Dorsolateral prefrontal cortex (tissue), 122 donors: ENCODE measurements at places on chromosomes 2 and 18.
A peak's percentile ranks its signal among the peaks of the same experiment; 100 is the strongest.

- no peak for DNase-seq
Measured at GRCh38 chr2:131126436-131126835, 21.3 kb downstream of the PLEKHB2 start.

DNA sequence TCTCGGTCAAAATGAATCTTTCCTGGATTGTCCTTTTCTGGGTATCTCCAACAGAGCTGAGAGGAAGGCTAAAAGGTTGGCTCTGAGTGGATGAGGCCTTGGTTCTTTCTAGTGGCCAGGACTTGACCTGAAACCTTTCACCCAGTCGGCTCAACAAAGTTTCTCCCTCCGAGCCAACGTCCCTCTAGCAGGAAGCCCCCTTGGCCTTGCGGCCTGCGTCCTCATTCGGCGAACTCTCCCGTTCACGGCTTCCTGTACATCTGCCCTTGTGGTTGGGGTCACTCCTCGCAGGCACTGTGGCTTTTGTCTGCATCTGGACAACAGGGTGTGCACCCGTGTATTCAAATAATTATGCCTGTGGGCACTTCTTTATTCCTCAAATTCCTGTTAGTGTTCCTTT lies 9.4 kb upstream of the SIX3 start:
- no peak for DNase-seq

DNA sequence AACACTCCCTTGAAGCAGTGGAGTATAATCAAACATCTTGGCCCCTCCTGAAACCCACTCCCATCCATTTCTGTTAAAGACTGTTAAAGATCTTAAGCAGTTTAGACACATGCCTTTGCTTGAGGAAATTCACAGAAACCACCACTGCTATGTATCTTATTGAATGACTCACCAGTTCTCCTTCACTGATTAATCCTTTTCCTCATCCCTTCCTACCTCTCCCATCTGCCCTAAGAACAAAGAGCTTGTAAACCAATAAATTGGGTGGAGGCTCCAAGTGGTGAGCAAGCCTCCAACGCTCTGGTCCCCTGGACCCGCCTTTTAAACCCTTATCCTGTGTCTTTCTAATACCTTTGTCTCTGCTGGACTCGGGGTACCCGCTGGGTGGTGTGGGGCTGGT lies 746.1 kb downstream of the LRP1B start:
- DNase-seq: no peak

GRCh38 chr2:156837635-156838370 lies 401.6 kb downstream of the GPD2 start:
- no peak for DNase-seq

DNA sequence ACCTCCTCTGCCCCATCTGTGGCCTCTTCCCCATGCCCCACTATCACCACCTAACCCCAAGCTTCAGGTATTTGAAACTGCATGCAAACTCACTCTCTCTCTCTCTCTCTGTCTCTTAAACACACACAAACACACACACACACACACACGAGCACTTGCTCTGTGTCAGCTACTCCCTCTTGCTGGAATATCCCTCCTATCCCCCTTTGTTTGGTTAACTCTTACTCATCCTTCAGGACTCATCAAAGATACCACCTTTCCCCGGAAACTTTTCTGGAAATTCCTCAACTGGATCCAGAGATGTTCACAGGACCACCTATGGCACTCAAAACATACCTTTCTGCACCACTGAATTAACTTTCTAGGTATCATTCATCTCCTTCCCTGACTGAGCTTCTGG lies 222.8 kb upstream of the TMEM200C start:
- no peak for DNase-seq

DNA sequence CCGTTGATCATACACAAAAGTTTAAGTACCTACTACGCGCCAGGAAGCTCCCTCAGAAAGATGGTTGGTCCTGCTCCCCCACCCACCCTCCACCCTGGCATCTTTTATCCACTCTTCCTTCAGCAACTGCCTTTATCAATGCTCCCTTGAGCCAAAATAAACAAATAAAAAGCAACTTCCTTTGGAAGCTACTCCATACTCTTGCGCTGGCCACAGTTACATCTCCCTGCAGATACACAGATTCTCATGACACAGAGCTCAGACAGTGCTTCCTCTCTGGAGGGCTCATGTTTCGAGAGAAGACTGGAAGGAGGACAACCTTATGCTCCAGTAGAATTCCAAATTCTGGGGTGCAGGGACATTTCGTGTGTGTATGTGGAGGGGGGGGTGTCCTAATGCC lies 3.8 kb upstream of the STEAP3 start:
- DNase-seq: no peak

GRCh38 chr18:79580498-79581171 lies 99.0 kb upstream of the CTDP1 start:
- DNase-seq: peak; percentile 26

GRCh38 chr2:46032996-46033395 lies 264.2 kb upstream of the EPAS1 start:
- no peak for DNase-seq

- DNase-seq: peak; percentile 9
Measured at GRCh38 chr18:26227051-26227670, 916 bp downstream of the TAF4B start.

- no peak for DNase-seq
Measured at GRCh38 chr2:238820197-238820596, 27.7 kb upstream of the TWIST2 start.

GRCh38 chr2:168350380-168350779 lies 103.0 kb upstream of the STK39 start:
- DNase-seq: no peak

DNA sequence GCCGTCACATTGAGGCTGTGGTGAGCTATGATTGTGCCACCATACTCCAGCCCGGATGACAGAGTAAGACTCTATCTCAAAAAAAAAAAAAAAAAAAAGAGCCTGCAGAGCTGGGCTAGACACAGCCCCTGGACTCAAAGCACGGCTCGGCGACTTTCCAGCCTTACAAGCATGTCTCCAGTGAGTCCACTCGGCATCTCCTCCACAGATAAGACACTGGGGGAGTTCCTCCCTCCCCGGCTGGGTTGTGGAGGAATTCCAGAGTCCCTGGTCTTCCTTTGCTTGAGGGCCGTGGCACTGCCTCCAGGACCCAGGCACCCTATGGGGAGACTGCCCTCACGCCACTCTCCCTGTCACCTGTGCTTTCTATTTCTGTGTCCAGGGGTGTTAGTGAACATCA lies 30.9 kb upstream of the RPL31 start:
- DNase-seq: no peak

DNA sequence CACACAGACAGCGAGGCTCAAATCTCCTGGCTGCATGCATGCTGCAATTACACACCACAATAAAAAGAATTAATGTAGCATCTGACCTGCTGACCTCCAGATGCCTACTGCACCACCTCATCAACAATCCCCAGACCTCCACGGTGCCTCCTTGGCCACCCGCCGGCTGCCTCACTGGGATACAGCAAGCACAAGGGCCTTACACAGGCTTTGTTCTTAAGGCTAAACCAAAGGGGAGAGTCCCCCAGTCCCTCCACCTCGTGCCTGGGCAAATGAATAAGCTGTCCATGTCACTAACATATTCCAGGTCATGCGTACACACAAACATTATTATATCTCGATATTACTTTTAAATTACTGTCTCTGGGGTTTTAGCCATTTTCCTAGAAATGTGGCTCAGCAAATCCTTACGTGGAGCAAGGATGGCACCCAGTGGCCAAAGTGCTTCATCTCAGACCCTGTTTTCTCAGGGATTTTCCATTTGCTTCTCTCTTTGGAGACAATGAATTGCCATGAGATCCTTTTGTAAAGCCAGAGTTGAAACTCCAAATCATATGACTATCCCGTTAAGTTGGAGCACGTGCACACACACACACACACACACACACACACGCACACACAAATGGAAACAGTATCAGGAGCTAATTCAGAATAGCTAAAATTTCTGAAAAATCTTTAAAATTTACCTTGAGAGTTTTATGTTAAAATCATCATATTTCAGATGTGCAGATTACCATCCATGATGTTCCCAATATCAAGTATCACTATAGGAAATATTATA lies 313.8 kb downstream of the PDE11A start:
- peak; percentile 58 for DNase-seq

DNA sequence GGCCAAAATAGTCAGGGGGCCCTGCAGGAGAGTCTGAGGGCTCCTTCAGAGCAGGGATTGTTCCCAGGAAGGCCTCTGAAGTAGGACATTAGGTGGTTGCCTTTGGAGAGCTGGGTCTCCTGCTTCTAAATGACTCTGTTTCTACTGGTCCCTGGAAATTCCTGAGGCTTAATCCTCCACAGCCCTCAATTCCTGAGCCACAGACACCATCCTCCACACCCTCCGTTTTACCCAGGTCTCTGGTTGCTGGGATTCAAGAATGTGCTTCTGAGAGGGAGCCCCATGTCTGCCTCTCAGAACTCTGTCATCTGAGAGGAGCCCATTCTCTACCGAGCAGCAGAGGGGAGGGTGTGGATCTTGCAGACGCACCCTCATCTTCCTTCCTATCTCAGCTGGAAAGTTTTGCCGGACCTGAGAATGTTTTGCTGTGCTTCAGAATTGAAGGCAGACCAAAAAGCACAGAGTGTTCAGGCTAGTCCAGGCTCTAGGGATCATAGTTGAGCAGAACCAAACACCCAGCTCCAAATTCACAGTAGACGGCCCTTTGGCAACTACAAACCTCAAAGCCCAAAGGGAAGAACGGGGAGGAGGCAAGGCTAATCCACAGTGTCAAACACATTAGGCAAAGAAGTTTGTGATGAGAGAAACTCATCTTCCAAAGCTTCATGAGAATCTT lies 8.1 kb downstream of the VIT start:
- no peak for DNase-seq

GRCh38 chr2:38109732-38110181 lies 33.8 kb upstream of the CYP1B1 start:
- DNase-seq: no peak

- DNase-seq: no peak
Measured at GRCh38 chr2:36823862-36824261, 127.4 kb downstream of the VIT start.

- no peak for DNase-seq
Measured at GRCh38 chr2:44135296-44135695, 33.4 kb upstream of the PPM1B start.

- no peak for DNase-seq
Measured at GRCh38 chr2:99970292-99970868, 172.0 kb downstream of the AFF3 start.

- DNase-seq: no peak
Measured at GRCh38 chr2:16189029-16189835, 248.9 kb downstream of the MYCN start.

DNA sequence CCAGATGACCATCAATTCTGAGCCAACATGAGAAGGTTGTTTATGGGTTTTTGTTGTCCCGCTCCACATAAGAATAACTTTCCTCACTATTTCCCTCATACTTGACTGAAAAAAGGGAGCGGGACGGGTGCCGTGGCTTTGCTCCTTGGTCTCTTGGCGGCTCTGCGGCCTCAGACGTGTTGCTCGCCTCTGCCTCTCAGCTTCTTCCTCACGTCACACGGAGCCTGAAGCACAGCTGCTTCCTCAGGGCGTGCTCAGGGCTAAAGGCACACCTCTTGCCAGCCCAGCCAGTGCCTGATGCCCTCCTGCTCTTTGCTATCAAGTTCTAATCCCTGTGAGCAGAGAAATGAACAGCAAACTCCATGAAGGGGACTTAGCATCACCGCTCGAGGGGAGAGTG lies 17.9 kb upstream of the ID2 start:
- DNase-seq: no peak

GRCh38 chr2:11160731-11161455 lies 5.6 kb downstream of the SLC66A3 start:
- no peak for DNase-seq

- no peak for DNase-seq
Measured at GRCh38 chr2:235191486-235191885, 239.7 kb downstream of the SH3BP4 start.

- no peak for DNase-seq
Measured at GRCh38 chr2:192854706-192855105, 660.0 kb upstream of the TMEFF2 start.
